ENCODE measurements at places on chromosomes 12 and 14.

GRCh38 chr12:110005319-110005973 lies 6.2 kb downstream of the ANKRD13A start:
- no peak for DNase-seq

DNA sequence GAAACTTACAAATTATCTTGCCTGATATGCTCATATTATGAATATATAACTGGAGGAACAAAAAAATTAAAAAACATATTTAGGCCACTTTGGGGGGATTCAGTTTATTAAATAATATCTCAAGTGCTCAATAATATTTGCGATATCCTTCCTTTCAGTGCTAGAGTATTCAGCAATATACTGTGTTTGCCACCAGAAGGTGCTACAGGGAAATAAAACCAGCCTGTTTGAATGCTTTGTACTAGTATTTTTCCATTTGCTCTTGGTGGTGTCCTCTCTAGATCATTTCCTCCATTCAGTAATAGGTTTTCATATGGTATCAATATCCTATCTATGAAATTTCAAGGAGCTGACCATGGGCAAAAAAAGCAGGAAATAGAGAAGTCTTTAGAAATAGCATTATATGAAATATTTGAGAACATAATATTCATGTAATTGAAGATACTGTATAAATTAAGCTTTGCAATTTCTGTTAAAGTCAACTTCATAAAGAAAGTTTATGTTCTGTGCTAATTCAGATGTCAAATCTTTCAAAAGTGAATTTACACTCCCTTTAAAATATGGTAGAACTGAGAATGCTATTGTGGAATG lies 106.2 kb upstream of the NAV3 start:
- DNase-seq: peak; percentile 35

DNA sequence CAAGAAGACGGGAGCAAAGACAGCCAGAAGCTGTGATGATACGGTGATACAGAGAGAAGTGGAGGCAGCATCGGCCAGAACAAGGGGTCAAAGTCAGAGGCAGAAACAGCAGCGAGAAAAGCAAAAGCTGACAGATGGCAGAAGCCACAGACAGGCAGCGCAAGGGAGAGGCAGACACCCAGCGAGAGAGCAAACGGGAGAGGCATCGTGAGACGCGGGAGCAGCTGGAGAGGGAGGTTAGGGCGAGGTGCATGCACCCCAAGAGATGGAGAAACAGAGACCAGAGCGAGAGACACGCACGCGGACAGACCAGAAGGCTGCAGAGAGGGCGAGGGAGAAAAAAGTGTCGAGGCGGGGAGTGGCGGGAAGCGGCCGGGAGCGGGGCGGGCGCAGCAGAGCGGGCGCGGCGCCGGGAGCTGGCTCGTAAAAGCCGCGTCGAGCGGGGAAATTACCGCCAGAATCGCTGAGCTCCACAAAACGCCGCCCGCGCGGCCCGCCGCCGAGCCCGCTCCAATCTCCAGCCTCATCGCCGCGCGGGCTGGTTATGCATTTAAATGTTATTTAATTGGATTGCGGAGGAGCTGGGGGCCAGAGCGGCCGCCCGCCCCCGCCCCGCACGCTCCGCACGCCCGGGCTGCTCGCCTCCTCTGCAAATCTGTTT lies 15.6 kb downstream of the SMUG1 start:
- no peak for DNase-seq

DNA sequence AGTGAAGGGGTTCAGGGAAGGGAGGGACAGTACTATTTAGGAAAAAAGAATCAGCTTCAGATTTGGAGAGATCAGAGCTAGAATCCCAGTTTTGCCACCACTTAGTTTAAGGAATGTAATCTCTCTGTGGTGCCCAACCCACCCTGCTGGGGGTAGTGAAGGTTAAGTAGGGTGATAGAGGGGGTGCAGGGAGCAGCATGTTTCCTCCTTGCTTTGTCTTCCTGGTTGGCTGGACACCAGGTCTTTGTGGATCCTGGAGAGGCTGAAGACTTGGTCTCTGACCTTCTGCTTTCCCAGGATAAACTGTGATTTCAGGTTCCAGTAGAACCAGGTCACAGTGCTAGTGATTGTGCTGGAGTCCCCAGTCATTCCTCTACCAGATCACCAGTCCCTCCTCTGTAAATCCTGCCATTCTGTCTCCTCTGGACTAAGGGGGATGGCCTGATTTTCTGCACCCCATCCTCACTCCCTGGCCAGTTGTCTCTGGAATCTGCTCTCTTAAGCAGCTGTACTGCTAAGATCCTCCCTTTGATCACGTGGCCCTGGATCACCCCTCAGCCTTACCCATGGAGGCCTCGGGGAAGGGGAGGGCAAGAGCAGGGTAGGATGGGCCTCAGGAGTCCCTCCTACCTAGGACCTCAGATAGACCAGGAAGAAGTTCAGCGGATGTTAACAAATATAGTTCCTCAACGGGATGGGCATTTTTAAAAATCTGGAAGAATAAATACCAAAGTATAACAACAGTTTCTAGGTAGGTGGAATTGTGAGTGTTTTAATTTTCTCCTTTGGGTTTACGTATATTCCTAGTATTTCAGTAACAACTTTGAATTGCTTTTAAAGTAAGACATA lies 3.1 kb downstream of the MAP3K12 start:
- peak; percentile 79 for DNase-seq

GRCh38 chr12:123037791-123038190 lies 57.3 kb downstream of the ARL6IP4 start:
- no peak for DNase-seq

DNA sequence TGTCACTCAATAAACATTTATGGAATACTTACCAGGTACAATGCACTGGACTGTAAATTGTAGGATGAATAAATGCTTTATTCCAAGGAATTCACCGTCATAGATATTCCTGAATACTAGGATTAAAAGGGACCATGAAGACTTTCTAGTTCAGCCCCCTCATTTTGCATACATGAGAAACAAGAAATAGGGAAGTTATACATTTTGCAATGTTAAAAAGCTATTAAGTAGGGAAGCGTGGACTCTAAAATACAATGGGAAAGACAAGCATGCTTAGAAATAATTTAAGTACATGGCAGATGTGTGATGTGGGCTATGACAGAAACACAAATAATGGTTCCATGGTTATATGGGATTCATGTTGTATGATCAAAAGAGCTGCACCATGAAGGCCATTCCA lies 89.4 kb upstream of the SYT10 start:
- DNase-seq: no peak

GRCh38 chr12:101165319-101165718 lies 44.7 kb downstream of the SLC5A8 start:
- no peak for DNase-seq

DNA sequence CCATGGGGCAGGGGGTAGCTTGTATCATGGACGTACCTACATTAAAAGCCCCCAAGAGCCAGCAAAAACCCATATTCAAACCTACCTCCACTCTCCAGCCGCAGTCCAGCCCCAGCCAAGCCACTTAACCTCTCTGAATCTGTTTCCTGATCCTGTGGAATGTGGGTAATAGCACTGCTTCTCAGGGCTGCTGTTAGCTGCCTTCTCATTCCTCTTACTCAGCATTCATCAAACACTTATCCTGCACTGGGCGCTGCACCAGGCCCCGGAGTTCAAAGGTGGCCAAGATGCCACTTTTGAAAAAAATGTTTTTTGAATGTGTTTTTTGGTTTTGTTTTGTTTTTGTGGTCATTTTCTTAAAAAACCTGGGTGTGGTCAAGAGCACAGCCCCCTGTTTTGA lies 237.4 kb downstream of the CHST11 start:
- no peak for DNase-seq

- no peak for DNase-seq
Observed at GRCh38 chr12:131583090-131583712, 127.7 kb upstream of the SFSWAP start.

DNA sequence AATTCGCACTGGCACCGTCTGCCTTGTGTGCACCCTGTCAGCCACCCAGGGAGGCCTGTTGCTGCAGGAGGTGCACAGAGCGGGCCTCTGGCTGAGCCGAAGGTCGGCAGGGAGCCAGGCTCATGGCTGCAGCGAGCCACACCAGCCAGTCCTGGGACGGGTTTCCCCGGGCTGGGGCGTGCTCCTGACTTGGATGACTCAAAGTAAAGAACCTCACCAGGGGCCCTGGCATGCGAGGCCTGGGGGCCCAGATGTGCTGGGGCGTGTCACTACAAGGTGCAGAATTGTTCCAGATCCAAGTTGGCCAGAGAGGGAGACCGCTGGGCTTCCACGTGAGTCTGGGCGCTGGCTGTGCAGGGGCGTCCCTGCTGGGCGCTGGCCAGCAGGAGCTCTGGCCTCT lies 34.5 kb downstream of the FBRSL1 start:
- DNase-seq: no peak

DNA sequence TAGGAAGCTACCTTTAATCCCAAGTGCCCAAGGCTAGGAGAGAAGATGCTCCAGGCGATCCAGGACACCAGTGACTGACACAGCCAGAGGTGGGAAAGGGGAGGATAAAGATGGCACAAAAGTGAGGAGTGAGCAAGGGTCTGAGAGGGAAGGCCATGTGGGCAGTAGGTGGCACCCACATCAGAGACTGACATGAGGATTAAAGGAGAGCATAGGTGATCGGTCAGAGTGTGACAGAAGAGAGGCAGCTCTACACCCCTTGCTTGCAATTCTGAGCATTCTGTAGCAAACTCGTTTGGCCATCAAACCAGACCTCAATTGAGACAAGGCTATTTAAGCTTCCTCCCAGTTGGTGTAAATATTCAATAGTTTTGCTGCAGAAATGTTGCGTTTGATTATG lies 724 bp upstream of the CD27 start:
- no peak for DNase-seq

DNA sequence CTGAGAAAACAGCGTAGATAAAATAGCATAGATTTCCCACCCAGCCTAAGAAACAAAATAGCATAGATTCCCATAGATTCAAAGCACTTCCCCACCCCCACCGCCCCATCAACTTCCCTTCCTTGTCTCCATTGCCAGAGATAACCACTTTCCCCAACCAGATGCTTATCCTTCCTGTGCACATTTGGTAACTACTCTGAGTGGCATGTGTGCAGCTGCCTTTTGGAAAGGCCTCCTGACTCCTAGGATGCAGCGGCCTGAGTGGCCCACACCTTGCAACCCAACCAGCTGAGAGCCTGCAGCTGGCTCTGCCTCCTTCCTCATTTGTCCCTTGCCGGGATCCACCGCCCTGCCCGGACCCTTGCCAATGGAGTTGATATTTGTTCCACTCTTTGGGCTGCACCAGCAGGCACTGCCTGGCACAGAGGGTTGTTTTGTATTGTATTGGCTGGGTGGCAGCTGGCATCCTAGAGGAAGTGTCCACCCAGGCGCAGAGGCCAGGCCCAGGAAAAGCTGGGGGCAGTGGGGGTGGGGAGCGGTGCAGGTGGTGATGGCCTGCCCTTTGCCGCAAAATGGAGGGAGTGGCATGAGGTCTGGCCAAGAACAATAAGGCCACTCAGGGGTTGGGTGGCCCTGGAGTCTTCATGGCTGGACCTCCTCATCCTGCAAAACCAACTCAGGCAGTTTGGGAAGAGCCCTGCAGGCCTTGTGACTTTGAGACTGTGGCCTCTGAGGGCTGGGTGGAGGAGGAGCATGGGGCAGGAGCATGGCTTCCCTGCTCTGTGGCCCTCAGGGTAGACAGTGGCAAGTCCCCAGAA lies 4.9 kb downstream of the SLC48A1 start:
- DNase-seq: no peak

- DNase-seq: no peak
Observed at GRCh38 chr14:95227279-95227860, 70.0 kb upstream of the DICER1 start.

DNA sequence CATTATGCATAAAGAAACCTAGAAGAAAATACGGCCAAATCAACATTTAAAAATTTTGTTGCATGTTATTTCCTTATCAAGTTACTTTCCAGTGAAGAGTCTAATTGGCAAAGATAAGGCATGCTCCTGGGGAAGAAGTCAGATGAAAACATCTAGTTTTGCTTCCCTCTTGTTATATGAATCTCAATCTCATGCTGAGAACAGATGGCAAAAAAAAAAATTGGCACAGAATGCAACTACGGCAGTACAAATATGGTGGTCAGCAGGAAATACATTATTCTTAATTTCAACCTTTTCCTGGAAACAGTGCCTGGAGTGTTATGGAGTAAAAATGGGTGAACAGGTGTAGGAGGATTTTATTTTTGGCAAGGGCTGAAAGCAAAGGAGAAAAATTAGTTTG lies 32.8 kb downstream of the HECTD4 start:
- no peak for DNase-seq

GRCh38 chr14:104201063-104201462 lies 62.7 kb downstream of the KIF26A start:
- no peak for DNase-seq

DNA sequence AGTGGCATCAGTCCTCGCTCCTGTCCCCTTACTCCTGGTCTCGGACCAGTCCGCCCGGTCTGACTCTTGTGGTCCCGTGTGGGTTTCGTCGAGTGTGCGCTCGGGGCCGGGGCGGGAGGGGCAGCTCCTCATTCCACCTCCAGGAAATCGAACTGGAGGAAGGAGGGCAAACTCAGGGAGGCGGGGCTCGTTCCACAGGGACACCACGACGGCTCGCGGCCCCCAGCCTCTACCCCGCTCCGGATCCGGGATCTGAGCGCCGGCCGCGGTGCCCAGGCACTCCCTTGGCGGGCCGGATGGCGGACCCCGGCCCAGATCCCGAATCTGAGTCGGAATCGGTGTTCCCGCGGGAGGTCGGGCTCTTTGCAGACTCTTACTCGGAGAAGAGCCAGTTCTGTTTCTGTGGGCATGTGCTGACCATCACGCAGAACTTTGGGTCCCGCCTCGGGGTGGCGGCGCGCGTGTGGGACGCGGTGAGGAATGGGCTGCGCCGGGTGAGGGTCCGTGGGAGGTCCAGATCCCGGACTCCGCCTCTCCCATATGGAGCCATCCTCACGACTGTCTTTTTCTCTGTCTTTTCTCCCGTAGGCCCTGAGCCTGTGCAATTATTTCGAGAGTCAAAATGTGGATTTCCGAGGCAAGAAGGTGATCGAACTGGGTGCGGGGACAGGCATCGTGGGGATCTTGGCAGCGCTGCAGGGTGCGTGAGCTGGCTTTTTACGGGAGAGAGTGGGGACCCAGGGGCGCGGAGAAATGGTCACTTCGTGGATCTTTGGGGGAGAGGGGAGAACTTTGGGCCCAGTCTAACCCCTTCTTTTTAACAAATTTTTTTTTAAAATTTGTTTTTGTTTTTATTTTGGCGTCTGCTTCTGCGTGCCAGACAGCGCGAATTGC lies at the start of gene EEF1AKMT3:
EEF1AKMT3 (plus strand) TSS at position 186 of the 894 bp plus-strand sequence; CDS start at position 297, 111 bp downstream.
- peak; percentile 39 for DNase-seq

DNA sequence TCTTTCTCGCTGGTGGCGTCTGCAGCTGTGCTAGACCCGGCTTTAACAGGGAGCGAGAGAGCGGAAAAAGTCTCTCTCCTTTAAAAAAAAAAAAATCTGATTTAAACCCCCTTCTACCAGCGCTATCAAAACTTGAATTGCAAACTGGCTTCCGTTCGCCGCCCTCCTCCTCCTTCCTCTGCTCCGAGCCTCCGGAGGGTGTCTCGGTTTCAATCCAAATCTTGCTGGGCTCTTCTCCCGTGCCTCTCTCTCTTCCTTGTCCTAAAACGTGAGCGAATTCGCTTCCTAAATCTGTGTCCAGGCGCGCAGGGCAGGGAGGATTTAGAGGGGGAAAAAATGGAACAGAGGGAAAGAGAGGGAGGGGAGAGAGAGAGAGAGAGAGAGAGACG lies 272 bp downstream of the TBX3 start:
- no peak for DNase-seq
